Stomach (tissue), 19 donors: ENCODE measurements at places on chromosomes 2 and 18. TPM values are rescaled to one million over a fixed set of nuclear protein-coding genes. Genes with fewer than 3 reads are reported as not detected.

Gene IL1A
- not detected for total RNA-seq

DNA sequence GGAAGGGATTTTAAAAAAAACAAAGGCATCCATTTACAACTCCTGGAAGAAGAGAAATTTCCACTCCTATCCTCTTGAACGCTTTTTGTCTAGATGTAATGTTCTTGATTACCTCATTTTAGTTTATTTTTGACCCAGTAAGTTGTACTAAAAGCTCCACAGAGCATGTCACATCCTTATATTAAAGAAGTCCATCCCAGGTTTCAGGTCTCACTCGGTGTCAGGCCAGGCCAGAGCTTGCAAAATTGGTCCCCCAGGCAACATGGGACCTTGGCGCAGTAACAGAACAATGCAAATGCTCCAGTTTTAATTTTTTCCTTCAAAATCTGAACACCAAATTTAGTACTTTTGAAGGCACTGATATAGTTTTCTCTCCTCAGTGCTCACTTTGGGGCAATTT, 218.4 kb upstream of the REV1 start:
- no peak for DNase-seq
- no peaks in the 10 kb centered on the region for H3K36me3 ChIP-seq
- H3K4me1 ChIP-seq, result no peaks in the 10 kb centered on the region
- H3K27me3 ChIP-seq, result no peaks in the 10 kb centered on the region

Gene ALKAL2
- 5.9 TPM for total RNA-seq

Gene CRYGC
- not detected for total RNA-seq

GRCh38 chr2:207372483-207372882, 157.3 kb upstream of the CREB1 start:
- H3K36me3 ChIP-seq, result no peaks in the 10 kb centered on the region
- H3K4me1 ChIP-seq, result no peaks in the 10 kb centered on the region
- no peak for DNase-seq
- no peak overlapping the region for H3K27ac ChIP-seq
- H3K4me3 ChIP-seq, result no peak overlapping the region

DNA sequence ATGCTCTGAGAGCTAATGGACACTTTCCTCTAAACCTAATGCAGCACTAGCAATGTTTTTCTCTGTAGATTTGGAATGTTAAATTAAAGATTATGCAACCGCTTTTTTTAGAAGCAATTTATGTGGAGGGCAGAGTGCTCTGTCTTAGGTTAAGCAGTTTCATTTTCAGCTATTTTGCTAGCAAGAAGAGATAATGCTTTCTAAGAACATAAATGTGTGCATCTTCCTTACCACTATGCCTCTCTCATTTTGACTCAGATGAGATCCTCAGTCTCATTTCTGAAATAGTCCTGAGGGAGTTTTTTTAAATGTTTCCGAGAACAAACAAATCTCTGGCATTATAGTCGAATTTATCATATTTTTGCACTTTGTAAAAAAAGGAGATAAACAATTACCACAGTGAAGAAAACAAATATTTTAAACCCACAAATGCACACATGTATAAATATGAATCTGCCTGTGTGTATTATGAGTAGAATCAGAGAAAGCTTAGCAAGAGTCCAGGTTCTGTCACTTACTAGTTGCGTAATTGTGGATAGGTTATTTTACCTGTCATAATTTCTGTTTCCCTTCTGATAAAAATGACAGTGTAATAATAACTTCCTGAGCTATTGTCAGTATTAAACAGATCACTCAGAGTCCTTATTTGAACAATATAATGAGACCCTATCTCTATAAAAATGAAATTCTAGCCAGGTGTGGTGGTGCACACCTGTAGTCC, 207.7 kb upstream of the CRIM1 start:
- H3K27me3 ChIP-seq, result no peaks in the 10 kb centered on the region
- no peak overlapping the region for H3K4me3 ChIP-seq
- no peak overlapping the region for H3K27ac ChIP-seq
- no peaks in the 10 kb centered on the region for H3K36me3 ChIP-seq

GRCh38 chr2:183898641-183899040, 699.7 kb upstream of the ZNF804A start:
- DNase-seq, result no peak
- no peaks in the 10 kb centered on the region for H3K36me3 ChIP-seq
- no peaks in the 10 kb centered on the region for H3K4me1 ChIP-seq

GRCh38 chr2:108786008-108786353, 590 bp upstream of the CCDC138 start:
- peaks cover 39% of the 10 kb centered on the region for H3K36me3 ChIP-seq
- peaks cover 14% of the 10 kb centered on the region for H3K4me1 ChIP-seq
- peak overlapping the region; percentile 69 for H3K4me3 ChIP-seq
- H3K27ac ChIP-seq, result peak overlapping the region; percentile 91

DNA sequence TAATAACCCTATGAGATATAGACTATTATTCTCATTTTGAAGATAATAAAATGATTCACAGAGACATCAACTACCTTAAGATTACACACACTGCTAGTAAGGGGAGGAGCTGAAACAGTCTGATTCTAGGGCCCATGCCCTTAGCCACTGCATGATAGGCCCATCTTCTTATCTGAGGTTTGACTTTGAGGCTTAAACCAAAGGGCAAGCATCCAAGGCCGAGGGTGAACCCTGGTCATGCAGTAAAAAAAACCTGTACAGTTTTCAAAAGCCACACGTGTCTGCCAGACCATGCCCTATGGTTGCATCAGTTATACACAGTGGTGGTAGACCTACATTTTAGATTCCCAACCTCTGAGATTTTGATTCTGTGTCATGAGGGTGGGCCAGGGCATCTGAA, 44.8 kb downstream of the POLE4 start:
- H3K36me3 ChIP-seq, result peaks cover 2% of the 10 kb centered on the region
- no peak for DNase-seq
- no peaks in the 10 kb centered on the region for H3K4me1 ChIP-seq
- H3K4me3 ChIP-seq, result no peak overlapping the region

- peak; percentile 26 for DNase-seq
- H3K4me3 ChIP-seq, result no peak overlapping the region
- H3K4me1 ChIP-seq, result peaks cover 5% of the 10 kb centered on the region
- H3K27ac ChIP-seq, result no peak overlapping the region
Measured at GRCh38 chr2:25103287-25103871, 61.5 kb downstream of the EFR3B start.

GRCh38 chr2:10831400-10831985, 18.9 kb upstream of the PDIA6 start:
- H3K27me3 ChIP-seq, result peaks cover 41% of the 10 kb centered on the region
- no peaks in the 10 kb centered on the region for H3K36me3 ChIP-seq
- DNase-seq, result no peak

Gene RAMP1
- total RNA-seq, result 113 TPM

- H3K27ac ChIP-seq, result no peak overlapping the region
- H3K36me3 ChIP-seq, result no peaks in the 10 kb centered on the region
- no peak overlapping the region for H3K4me3 ChIP-seq
- DNase-seq, result peak; percentile 20
Measured at GRCh38 chr2:240431661-240432424, 3.6 kb upstream of the GPC1 start.

- H3K36me3 ChIP-seq, result peaks cover 18% of the 10 kb centered on the region
- H3K4me3 ChIP-seq, result peak overlapping the region; percentile 67
- H3K27ac ChIP-seq, result peak overlapping the region; percentile 98
- no peaks in the 10 kb centered on the region for H3K27me3 ChIP-seq
Measured at GRCh38 chr2:74457549-74458131, 598 bp upstream of the WBP1 start.

- H3K4me1 ChIP-seq, result peaks cover 54% of the 10 kb centered on the region
- no peak overlapping the region for H3K27ac ChIP-seq
- H3K36me3 ChIP-seq, result no peaks in the 10 kb centered on the region
- no peaks in the 10 kb centered on the region for H3K27me3 ChIP-seq
- H3K4me3 ChIP-seq, result no peak overlapping the region
Measured at GRCh38 chr18:56165601-56166355, 472.6 kb downstream of the TXNL1 start.

Gene IL36RN
- total RNA-seq, result not detected

GRCh38 chr2:147173189-147173581, 671.6 kb upstream of the ACVR2A start:
- no peaks in the 10 kb centered on the region for H3K36me3 ChIP-seq
- H3K27ac ChIP-seq, result no peak overlapping the region
- no peak overlapping the region for H3K4me3 ChIP-seq
- no peak for DNase-seq

GRCh38 chr2:220277445-220277975, 650.1 kb downstream of the SLC4A3 start:
- no peak overlapping the region for H3K27ac ChIP-seq
- no peaks in the 10 kb centered on the region for H3K27me3 ChIP-seq
- H3K36me3 ChIP-seq, result no peaks in the 10 kb centered on the region
- H3K4me1 ChIP-seq, result peaks cover 30% of the 10 kb centered on the region
- H3K4me3 ChIP-seq, result no peak overlapping the region
- peak; percentile 45 for DNase-seq

DNA sequence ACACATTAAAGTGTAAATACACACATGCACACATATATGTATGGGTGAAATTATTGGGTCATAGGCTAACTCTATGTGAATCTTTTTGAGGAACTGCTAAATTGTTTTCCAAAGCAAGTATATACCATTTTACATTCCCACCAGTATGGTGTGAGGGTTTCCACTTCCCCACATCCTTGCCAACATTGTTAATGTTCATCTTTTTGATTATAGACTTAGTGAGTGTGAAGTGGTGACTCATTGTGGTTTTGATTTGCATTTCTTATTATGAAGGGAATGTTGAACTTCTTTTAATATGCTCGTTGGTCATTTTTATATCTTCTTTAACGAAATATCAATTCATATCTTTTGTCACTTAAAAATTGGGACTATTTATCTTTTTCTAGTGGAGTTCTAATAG, 181.8 kb upstream of the GCFC2 start:
- no peak overlapping the region for H3K4me3 ChIP-seq
- no peaks in the 10 kb centered on the region for H3K27me3 ChIP-seq

DNA sequence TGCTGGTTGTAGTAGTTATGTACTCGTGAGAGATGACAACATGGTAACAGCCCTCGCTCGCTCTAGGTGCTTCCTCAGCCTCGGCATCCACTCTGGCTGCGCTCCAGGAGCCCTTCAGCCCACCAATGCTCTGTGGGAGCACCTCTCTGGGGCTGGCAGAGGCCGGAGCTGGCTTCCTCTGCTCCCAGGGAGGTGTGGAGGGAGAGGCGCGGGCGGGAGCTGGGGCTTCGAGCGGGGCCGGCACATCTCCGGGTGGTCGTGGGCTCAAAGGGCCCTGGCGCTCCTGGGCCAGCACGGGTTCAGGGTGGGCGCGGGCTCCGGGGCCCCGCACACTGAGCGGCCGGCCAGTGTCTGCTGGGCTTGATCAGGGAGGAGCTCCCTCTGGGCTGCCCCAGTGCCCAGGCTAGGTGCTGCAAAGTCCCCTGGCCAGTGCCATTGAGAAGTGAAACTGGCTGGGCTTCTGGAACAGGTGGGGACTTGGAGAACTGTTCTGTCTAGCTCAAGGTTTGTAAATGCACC, 1012.1 kb downstream of the CNTNAP5 start:
- DNase-seq, result no peak
- no peak overlapping the region for H3K27ac ChIP-seq
- no peaks in the 10 kb centered on the region for H3K27me3 ChIP-seq
- H3K36me3 ChIP-seq, result no peaks in the 10 kb centered on the region
- H3K4me3 ChIP-seq, result no peak overlapping the region

Gene DSG3
- total RNA-seq, result not detected

DNA sequence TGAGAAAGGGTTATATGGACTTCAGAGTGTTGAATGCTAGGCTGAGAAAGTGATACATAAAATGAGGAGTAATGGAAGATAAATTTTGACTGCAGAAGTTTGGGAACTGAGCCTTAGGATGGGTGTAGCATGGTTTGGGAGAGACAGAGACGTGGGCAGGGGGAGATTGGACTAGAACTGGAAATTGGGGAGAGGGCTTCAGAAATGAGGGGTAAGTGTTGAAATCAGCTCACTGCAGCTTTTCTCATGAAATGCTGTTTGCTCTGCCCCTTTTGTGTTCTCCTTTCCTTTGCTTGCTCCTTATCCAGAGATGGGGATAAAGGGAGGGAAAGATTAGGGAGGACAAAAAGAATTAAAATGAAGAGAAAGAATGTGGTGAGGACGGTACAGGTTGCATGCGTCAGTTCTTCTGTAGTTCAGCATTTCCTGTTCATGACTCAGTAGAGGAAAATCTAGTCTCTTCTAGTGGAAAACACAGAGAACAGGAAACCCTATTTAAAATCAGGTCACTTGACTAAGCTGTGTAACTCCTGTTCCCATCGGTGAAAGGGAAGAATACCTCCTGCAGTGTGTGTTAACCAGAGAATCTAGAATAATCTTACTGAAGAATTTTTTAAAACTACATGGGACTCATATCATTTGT, 105.6 kb downstream of the CRIM1 start:
- no peaks in the 10 kb centered on the region for H3K27me3 ChIP-seq
- H3K27ac ChIP-seq, result peak overlapping the region; percentile 24
- H3K36me3 ChIP-seq, result peaks cover 21% of the 10 kb centered on the region
- peak; percentile 55 for DNase-seq

DNA sequence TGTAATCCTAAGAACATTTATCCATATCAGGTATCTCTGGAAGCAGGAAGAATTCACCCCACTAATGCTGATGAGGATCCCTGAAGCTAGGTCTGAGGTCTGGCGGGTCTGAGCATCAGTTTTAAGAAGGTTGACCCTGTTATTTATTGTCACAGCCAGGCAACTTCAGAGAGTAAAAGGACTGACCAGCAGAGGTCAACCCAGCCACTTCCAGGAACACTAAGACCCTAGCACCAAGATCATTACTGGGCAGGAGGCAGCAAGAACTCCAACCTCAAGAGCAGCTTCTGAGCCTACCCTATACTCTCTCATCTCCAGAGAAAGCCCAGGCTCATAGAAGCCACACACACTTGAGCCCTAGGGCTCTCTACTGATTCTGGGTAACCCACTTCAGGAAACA, 901.4 kb downstream of the DCDC2C start:
- H3K36me3 ChIP-seq, result no peaks in the 10 kb centered on the region
- no peak overlapping the region for H3K4me3 ChIP-seq
- no peaks in the 10 kb centered on the region for H3K27me3 ChIP-seq
- DNase-seq, result no peak
- no peaks in the 10 kb centered on the region for H3K4me1 ChIP-seq

Gene ZNF514
- total RNA-seq, result 37.5 TPM

Gene SPATA3
- not detected for total RNA-seq

DNA sequence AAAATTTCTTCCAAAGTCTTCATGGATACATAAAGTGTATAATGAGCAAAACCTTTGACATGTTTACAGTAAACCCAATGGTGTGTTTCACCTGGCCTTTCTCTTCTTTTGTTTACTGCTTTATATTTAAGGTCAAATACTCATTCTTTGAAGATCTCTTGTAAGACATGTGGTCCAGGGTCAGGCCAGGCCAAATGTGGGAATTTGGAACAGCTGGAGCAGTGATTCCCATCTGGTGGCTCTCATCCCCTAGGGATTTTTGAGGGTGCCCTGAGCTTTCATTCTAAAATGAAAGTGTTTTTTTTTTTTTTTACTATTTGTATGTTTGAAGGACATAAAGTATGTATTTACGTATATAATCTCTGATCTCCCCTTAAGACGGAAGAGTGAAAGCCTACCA, 13.8 kb upstream of the MGAT5 start:
- no peaks in the 10 kb centered on the region for H3K27me3 ChIP-seq
- no peak overlapping the region for H3K27ac ChIP-seq
- DNase-seq, result no peak
- no peak overlapping the region for H3K4me3 ChIP-seq

- no peak for DNase-seq
- no peaks in the 10 kb centered on the region for H3K27me3 ChIP-seq
- H3K36me3 ChIP-seq, result no peaks in the 10 kb centered on the region
Measured at GRCh38 chr2:202682274-202682673, 47.5 kb downstream of the FAM117B start.

Gene BOK
- total RNA-seq, result 41.2 TPM

Gene GPR148
- not detected for total RNA-seq
